ENCODE measurements at places on chromosomes 13 and 19. TPM values are rescaled to one million over a fixed set of nuclear protein-coding genes. Genes with fewer than 3 reads are reported as not detected.

DNA sequence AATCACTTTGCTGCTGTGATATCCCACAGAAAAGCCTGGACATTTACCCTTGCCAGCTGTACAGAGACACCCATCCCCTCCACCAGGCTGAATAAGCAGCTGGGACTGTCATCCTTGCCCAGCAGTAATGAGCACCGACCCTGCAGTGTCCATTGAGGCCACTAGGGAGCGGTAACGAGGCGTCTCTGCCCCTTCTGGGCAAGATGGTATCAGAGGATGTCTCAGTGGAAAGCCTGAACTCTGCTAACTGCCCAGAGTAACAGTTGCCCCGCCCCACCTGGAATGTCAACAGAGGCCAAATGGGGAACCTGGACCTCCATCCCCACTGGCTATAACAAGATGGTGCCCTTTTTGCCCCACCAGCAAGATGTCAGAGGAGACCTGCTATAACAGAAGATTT is 22.8 kb upstream of the CEACAM20 start:
- no peak for DNase-seq

- DNase-seq = peak; percentile 50
Measured at GRCh38 chr19:1609103-1609396, 3.8 kb upstream of the UQCR11 start.

- DNase-seq = no peak
Measured at GRCh38 chr13:27933118-27933517, 13.3 kb downstream of the PDX1 start.

The MCEMP1 gene
- total RNA-seq = 1.1 TPM

- DNase-seq = no peak
Measured at GRCh38 chr13:75879656-75880055, 243.5 kb downstream of the LMO7 start.

DNA sequence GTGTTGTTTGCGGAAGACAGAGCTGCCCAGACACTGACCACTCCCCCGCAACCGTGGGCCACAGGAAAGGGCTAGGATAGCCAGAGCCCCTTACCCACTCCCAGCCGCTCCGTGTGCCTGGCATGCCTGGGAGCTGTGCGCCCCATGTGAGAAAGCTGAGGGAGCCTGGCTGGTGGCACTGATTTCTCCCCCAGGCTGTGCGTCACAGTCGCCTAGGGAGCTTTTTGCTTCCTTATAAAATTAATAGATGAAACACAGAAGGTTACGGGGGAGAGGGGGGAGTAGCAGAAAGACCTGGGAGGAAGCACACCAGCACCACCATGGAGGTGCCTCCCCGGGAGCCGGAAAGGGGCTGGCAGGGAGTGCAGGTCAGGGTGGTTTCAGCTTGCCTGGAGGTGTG is 24.7 kb downstream of the DPF1 start:
- DNase-seq = peak; percentile 30

The C19orf85 gene
- total RNA-seq = not detected

- no peak for DNase-seq
Measured at GRCh38 chr13:59447031-59447430, 716.7 kb downstream of the DIAPH3 start.

The ZFP28 gene
- total RNA-seq = 5.5 TPM

The MAP3K10 gene
- 22.7 TPM for total RNA-seq

- DNase-seq = peak; percentile 93
Measured at GRCh38 chr19:11142528-11143171, 12.9 kb downstream of the SPC24 start.

DNA sequence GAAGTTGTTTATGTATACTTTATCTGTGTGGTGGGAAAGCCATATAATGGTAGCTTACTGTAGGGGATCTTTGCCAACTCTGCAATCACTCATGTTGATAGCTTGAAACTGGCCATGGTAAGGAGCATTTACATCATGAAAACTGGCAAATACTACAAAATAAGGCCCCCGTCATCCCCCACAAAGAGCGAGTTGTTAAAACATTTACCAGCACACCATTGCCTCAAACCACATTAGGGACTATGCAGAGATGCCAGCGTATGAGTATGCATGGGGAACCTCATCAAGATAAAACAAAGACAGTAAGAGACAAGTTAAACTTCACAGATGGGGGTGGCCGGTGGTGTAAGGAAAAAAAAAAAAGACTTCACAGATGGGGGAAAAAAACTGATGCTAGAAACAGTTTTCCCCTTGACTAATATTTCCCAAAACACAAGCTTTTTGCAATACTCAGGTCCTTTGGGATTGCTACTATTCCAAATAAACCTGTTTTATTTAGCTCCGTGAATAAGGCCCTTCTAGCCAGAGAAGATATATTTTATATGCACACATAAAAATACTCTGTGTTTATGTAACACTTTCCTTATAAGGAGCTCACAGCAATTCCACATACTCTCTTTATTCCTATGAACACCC is 70.6 kb upstream of the SERP2 start:
- DNase-seq = no peak

- DNase-seq = peak; percentile 94
Measured at GRCh38 chr19:49801966-49802661, 11.0 kb downstream of the FUZ start.

GRCh38 chr13:79457390-79457789 is 23.6 kb upstream of the NDFIP2 start:
- no peak for DNase-seq

- no peak for DNase-seq
Measured at GRCh38 chr13:77740931-77741596, 43.6 kb downstream of the SLAIN1 start.

The EPSTI1 gene
- total RNA-seq = 3.8 TPM

DNA sequence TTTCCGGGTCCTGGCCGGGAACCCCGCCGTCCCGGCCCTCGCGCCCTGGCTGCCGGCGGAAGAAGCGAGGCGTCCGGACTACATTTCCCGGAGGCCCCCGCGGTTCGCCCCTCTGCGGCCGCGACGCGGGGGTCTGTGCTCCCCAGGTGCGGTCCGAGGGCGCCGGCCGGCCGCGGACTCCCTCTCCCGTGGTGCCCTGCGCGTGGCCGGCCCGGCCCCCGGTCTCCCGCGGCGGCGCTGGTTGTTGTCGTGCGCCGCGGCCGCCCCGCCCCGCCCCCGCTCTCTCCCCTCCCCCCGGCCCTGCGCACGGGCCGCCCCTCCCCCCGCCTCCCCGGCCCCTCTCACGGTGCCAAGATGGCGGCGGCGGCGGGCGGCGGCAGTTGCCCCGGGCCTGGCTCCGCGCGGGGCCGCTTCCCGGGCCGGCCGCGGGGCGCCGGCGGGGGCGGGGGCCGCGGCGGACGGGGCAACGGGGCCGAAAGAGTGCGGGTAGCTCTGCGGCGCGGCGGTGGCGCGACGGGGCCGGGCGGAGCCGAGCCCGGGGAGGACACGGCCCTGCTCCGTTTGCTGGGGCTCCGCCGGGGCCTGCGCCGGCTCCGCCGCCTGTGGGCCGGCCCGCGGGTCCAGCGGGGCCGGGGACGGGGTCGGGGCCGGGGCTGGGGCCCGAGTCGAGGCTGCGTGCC is at the start of gene KMT2B:
KMT2B (plus strand) TSS at position 339 of the 680 bp plus-strand sequence; CDS start at position 355, 16 bp downstream.
- no peak for DNase-seq

DNA sequence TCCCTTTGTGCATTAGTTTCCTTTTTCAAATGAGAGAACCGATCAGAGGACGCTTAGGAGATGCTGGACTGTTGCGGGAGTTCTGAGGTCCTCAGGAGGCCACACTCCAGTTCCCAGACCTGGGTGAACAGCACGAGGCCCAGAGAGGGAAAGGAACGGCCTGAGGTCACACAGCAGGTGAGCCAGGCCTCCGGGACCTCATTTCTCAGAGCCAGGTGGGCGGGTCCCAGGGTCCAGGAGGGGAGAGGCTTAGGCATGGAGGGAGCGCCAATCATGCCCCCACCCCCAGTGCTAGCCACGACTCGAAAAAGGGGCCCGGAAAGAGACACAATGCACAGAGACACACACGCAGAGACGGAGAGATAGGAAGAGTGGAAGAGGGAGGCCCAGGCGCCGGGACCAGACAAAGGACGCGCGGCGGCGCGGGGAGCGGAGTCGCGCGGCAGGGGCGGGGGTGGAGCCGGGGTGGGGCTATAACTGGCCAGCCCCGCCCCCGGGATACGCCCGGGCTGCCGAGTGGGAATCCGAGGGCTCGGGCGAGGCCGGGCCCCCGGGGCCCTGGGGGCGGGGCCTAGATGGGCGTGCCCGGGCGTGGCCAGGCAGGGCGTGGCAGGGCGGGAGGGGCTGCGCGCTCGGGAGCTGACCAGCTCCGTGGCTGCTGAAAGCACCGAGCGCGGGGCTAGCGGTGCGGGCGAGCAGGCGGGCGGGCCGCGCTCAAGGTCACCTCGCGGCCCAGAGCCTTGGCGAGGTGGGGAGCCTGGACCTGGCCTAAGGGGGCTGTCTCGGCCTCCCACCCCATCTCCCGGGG is 1.6 kb downstream of the ELAVL3 start:
- peak; percentile 74 for DNase-seq

The ADAMTS10 gene
- total RNA-seq = 10.0 TPM

The PEX11G gene
- 1.2 TPM for total RNA-seq

- no peak for DNase-seq
Measured at GRCh38 chr19:17323964-17324332, 10.7 kb downstream of the ANO8 start.

DNA sequence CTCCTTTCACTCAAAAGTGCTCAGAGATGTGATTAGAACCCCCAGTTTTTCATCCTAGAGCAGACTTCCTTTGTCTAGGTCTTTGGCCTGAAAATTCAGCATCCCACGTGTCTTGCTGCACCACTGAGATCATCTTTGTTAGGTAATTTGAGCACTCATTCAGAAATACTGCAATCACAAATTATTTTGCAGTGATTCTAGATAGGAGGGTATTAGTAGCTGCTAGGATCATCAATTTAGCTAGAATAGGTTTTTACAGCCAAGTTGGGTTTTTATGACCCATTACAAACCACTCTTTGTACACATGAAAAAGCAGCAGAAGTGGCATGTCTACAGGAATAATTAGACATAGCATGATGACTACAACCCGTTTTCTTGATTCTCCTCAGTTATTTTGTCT is 219.6 kb downstream of the GPC6 start:
- DNase-seq = no peak

GRCh38 chr13:24649688-24650043 is 30.5 kb upstream of the ATP12A start:
- DNase-seq = no peak

DNA sequence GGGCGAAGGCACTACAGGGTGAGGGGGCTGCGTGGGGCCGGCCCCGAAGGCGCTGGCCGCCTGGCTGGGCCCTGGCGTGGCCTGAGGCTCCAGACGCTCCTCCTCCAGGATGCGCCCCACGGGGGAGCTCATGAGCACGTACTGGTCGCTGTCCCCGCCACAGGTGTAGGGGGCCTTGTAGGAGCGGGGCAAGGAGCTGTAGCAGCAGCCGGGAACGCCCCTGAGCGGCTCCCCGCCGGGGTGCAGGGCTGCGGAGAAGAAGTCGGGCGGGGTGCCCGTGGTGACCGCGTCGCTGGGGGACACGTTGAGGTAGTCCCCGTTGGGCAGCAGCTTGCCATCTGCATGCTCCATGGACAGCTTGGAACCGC is 3.0 kb downstream of the IRS2 start:
- no peak for DNase-seq

DNA sequence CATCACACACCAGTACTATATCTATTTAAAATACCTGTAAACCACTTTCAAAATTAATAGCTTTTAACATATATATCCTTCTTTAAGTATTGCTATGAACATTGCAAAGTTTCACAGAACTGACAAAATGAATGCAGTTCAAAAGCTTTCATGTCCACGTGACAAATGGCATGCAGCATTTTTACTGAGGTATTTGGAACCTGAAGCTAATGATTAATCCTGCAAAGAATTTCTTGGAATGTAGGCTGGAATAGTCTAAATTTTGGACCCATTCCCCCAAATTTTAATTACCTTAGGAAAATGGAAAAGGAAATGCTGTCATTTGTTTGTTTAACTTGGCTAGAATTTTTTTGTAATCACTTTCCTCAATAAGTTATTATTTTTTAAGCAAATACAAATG is 423.8 kb upstream of the GPC6 start:
- DNase-seq = no peak

The PCSK4 gene
- total RNA-seq = 0.89 TPM

DNA sequence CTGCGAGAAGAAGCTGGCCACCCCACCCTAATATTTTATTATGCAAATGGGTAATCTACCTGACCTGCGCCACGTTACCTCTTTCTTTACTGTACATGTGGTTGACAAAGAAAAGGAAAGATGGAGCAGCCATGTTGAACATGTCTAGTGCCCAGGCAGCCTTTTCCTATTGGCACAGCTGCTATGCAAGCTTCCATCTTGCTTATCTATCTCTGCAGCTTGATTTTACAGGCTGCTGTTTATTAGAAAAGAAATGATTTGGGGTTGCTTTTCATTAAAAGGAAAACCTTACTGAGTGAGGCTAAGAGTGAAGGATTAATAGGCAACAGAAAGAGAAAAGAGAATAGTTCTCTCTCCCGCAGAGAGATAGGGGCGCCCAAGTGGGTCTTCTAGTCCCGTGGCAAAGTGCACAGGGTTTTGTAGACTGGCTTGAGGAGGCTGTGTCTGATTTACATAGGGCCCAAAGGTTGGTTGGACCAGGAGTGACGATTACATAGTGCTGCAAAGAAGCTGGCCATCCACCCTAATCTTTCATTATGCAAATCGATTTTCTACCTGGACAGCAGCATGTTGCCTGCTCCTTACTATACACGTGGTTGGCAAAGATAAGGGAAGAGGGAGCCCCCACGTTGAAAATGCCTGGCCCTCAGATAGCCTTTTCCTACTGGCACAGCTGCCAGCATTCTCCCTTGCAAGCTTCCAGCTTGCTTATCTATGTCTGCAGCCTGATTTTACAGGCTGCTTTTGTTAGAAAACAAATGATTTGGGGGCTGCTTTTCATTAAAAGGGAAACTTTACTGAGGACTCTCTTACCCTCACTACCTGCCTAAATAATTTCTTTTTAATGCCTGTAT is 28.3 kb downstream of the OR10H4 start:
- no peak for DNase-seq

- no peak for DNase-seq
Measured at GRCh38 chr19:34345947-34346351, 19.0 kb upstream of the GPI start.

The ZNF442 gene
- total RNA-seq = 2.4 TPM

The ZNF154 gene
- total RNA-seq = 3.3 TPM

DNA sequence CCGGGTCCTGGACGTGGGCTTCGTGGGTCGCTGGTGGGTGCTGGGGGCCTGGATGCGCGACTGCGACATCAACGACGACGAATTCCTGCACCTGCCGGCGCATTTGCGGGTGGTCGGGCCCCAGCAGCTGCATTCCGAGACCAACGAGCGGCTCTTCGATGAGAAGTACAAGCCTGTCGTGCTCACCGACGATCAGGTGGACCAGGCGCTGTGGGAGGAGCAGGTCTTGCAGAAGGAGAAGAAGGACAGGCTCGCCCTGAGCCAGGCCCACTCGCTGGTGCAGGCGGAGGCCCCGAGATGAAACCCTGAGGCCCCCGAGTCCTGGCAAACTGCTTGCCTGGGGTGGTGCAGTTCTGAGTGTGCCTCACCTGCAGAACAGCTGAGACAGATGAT is 787 bp downstream of the TIMM29 start:
- DNase-seq = peak; percentile 64

DNA sequence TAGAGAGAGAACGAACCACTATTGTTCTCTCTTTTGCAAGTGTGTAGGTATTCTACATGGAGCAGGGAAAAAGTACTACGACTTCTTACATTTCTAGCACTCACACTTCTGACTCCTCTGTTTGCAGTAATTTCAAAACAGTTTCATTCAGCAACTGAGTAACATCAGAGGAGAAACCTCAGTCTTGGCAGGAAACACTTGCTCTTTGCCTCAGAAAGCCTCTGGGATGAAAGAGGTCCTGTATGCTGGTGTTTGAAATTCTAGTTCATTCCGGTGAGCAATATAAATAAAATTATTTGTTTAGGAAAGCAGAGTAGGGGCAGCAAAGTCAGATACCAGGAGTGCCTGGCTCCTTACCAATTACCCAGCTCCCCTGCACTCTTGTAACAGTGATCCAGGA is 595.5 kb downstream of the TBC1D4 start:
- no peak for DNase-seq

Data from Right ventricle myocardium inferior (tissue), 1 donor.